ENCODE measurements at places on chromosomes 16 and 17.

DNA sequence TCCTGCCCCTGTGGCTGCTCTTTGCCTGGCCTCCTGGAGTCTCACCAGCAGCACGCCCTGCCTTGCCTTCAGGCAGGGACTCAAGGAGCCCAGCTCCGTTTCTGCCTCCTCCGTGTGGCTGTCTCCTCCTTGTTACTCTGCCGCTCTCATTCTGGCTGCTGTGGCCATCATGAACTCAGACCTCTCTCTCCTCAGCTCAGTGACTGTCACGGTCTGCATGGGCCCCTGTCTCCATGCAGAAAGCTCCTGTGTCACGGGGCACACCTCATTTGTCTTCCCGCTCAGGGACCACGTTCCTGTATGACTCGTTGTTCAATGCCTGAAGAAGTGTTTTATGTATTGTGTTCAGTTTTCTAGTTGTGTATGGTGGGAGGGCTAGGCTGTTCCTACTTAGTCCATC lies 25.3 kb downstream of the RPTOR start:
- no peak for DNase-seq

DNA sequence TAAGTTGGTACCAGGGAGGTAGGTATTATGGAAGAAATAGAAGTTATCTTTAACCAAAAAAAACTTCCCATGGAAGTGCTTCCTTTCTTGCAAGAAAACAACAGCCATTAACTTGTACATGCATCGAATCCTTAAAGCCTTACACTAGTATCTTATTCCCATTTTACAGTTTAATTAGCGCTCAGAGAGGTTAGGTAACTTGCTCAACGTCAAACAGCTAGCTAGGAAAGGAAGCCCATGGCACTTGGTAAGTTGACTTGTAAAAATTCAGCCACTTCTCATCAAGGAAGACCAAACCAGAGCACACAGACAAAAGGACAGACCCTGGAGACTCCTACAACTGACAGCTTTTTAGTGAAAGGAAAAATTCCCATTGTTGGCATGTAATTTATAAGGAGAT lies 3.5 kb upstream of the NTAN1 start:
- no peak for DNase-seq

DNA sequence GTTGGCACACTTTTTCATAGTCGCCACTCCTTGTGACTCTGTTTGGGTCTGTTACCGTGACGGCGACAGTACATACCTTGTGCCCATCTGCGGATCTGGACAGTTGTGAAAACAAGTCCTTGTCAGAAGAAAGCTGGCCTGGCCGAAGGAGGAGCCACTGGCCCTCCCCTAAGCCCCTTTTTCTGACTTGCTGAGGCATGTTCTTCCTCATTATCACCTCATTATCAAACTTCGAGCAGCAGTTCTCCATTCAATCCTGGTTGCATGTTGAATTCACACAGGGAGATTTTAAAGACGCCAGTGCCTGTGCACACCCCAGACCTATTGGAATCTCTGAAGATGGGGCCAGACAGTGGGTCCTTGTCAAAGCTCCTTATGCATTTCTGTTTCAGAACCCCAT lies 61.1 kb downstream of the CYLD start:
- DNase-seq, result no peak

DNA sequence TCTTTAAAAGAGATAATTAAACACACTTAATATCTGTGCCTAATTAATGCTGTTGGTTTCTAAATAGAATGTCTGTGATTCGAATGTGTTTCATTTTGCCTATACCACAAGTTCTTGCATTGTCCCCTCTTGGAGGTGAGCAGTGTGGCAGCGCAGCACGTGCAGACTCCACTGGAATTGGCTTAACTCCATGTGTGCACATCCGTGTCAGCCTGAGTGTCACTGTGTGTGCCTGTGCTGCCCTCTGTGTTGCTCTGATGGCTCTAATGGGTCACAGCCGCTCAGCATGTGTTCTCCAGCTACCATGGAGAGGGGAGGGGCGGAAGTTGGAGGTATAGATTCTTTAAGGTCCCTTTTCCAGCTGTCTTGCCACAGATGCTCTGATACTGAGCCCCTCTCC lies 226.6 kb downstream of the SPECC1 start:
- DNase-seq, result no peak

GRCh38 chr17:38728290-38728831 lies 1.8 kb upstream of the CISD3 start:
- no peak for DNase-seq

All from skeletal muscle cell (primary cell).